ENCODE measurements at places on chromosomes 13 and 19.

DNA sequence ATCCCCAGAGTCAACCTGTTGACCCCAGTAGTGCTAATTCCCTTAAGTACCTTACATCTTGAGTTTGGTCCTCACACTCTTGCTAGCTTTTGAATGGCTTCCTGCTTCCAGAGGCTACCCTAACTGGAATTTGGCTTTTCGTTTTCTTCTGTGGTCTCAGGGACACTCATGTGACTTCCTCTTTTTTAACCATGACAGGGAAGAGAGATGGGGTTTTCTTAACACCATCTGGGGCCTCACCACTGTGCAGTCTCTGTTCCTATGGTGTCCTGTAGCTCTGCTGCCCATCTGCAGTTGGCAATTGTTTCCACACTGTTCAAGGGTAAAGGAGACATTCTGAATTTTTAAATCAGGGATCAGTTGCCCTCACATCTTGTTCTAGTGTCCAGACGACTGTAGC lies 66.7 kb downstream of the SLC10A2 start:
- DNase-seq, result no peak

GRCh38 chr13:91313103-91313502 lies 34.4 kb upstream of the MIR17HG start:
- peak; percentile 10 for DNase-seq

DNA sequence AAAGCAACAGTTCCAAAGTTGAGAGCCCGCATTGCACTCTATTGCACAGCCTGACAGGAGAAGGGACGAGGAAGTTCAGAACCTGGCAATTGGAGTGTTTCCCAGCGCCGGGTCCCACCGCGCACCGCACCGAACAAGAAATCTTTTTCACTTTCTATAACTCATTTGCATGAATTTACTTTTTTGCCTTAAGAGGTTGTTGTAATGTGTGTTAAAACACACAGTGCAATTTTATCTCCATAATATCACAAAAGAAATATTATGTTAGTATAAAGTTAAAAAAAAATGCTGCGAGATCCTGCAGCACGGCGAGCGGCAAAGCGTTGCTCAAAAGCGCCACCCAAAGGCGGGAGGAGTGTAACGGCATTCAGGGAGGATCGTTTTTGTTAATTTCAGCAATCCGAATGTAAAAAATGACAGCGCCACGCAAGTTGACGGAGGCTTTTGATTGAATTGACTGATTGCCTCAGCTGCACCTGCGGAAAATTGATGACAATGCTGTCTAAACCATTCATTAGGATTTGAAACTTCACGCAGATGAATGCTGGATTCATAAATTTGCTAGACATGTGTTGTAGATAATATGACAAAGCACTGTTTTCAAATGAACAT lies 303.6 kb upstream of the ZNF507 start:
- no peak for DNase-seq

- DNase-seq, result no peak
Observed at GRCh38 chr13:26448032-26448431, 109.5 kb upstream of the WASF3 start.

- DNase-seq, result no peak
Observed at GRCh38 chr13:113938716-113939115, 35.2 kb downstream of the C13orf46 start.

DNA sequence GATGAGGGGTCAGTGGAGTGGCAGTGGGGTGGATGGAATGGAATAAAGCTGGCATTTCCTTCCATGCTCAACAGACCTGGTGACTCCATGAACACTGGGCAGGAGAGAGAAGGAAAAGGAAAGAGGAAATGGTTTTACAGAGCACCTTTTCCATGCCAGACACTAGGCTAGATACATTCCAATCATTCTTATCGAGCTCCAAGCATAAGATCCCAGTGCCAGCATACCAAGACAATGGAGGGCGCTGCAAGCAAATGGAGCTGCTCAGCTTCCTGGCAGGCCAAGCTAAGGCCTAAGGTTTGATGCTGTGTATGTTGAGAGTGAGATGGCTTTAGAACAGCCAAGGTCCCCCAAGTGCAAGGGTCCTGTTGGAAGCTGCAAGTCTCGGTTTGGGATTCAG lies 113.2 kb downstream of the HSPH1 start:
- DNase-seq, result no peak

- DNase-seq, result no peak
Observed at GRCh38 chr13:52862358-52863206, 14.1 kb upstream of the PCDH8 start.

DNA sequence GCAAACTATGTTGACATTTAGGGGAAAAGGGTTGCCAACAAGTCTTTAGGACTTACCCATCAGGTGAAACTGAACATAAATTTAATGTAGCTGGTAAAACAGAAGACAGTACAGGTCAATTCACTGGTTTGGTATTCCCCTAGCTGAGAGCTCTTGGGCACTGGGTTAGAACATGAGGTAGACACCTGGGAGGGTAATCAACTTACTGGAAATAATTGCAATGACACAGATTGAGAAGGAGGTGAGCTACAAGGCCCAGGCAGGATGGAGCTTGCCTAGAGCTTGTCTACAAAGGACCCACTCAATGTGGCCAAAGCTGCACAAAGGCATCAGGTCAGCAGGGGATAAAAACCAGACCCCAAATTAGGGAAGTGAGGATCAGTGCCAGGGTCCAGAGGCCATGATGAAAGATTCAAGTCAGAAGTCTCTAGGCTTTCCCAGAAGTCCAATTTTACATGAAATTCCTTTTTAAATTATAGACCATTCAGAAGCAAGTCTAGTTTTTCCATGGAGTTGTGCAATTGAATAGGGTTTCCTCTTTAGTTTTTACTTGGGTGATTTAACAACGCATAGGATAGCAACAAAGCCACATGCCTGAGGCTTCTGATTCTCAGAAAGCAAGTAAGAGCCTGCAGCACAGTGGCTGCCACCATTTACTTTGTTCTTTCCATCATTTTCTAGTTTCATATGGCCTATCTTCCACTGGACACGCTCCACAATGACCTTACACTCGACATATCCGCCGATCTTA lies 194.0 kb downstream of the NDFIP2 start:
- DNase-seq, result no peak

- DNase-seq, result no peak
Observed at GRCh38 chr13:75393839-75394520, 88.0 kb downstream of the TBC1D4 start.

GRCh38 chr19:47545061-47545948 lies 27.6 kb downstream of the ZNF541 start:
- DNase-seq, result no peak

GRCh38 chr13:62251734-62252133 lies 836.1 kb upstream of the PCDH20 start:
- no peak for DNase-seq

- DNase-seq, result no peak
Observed at GRCh38 chr19:28067882-28068281, 1145.1 kb downstream of the UQCRFS1 start.

DNA sequence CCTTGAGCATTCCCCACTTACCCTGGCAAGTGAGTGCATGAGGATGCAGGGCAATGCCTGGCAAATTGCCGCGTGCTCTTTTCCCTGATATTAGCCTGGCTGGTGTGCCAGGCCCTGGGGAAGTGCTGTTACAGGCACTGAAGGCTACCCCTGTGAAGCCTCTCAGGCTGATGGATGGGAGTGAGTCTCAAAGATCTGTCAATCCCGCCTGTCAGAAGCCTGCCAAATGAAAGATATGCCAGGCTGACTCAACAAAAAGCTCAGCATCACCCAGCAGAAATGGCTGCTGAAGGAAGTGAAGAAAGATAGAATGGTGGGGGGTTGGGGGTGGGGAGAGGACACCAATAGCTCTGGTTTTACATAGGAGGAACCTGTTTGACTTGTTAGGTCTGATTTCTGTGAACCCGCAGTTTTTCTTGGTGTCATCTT lies 112.1 kb downstream of the LACC1 start:
- DNase-seq, result no peak

- DNase-seq, result peak; percentile 36
Observed at GRCh38 chr13:79386125-79386826, 19.8 kb downstream of the RBM26 start.

- no peak for DNase-seq
Observed at GRCh38 chr13:50740052-50740741, 103.3 kb downstream of the DLEU7 start.
